ENCODE measurements at places on chromosomes 3 and 15.

GRCh38 chr15:44735482-44736180 is 697 bp upstream of the TRIM69 start:
- no peak for DNase-seq

DNA sequence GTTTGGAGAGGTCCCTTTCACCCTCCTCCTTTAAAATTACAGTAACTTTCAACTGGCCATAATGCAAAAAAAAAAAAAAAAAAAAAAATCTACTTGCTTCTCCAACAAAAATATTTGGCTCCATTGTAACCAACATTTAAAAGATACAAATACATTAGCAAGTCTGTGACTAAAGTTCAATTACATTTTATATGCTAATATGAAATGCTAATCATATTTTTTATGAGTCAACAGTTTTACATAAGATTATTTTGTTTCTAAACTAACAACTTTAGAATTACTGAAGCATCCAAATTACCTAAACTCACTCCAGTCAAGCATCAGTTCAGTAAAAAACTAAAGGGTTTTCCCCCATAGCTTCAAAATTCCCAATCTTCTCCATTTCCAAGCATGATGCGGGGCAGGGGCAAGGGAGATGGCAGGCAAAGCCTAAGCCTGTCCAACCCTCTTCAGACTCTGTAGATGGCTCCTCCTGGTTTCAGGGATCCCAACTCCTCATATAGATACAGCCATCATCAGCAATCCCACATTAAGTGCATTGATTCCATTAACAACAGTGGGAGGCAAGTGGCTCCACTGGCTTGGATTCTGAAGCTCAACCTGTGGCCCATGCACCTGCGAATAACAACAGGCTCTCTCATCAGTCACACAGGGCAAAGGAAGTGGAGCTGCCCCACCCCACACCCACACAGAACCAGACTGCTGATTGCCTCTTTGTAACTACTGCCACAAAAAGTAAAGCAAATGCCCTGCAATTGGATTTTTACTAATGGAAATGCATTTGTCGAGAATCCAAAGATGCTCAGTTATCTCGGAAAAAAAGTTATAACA is 15.0 kb downstream of the SFMBT1 start:
- DNase-seq, result no peak

DNA sequence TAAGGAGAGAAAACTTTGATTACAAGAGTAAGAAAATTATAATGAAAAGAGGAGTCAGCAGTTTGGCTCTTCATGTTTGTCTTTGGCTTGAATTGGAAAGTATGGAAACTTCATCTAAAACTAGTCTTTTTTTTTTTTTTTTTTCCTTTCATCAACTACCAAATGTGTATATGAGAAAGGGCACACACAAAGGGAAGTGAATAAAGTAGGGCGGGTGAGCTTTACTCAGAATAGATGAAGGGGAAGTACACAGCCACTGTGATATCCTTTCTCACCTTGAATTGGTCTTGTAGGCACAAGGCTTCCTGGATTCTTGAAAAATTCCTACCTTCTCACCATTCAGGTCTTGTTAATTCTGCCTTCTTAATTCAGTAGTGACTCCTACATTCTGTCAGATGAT is 652.3 kb upstream of the KCNMB2 start:
- no peak for DNase-seq

DNA sequence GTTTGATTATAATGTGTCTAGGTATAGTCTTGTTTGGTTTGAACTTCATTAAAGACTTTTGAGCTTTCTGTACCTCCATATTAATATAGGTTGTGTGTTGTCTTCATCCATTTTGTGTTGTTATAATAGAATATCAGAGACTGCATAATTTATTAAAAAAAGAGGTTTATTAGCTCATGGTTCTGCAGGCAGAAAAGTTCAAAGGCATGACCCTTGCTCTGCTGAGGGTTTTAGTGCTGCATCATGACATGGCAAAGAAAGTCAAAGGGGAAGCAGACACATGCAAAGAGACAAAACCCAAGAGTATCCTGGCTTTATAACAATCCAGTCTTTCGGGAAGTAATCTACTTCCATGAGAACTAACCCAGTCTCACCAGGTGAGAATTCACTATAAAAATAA is 358.2 kb downstream of the EDEM1 start:
- no peak for DNase-seq

GRCh38 chr3:184601576-184602371 is 40.2 kb downstream of the EPHB3 start:
- no peak for DNase-seq

All from right renal pelvis (tissue), 4 donors.